ENCODE measurements at places on chromosomes 2 and 18. TPM values are rescaled to one million over a fixed set of nuclear protein-coding genes. Genes with fewer than 3 reads are reported as not detected.

DNA sequence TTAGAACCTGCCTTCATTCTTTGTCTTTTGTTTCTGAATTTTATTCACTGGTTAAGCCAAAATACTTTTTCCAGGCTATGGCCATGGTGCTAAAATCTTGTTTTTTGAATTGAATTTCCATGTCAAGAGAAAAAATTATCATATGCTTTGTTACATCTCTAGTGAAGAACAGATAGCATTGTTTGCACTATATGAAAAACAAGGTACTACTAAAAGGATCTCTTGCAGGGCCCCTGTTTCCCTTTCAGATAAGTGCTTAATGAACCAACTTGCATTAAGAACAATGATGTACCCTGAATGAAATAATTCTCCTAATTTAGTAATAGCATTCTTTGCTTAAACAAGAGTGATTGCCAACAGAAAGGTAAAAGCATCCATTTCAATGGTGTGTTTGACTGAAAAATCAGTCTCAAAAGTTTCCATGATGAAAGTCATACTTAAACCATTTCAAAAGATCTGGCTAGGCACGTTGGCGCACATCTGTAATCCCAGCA lies 4.3 kb upstream of the MYL12B start:
- H3K36me3 ChIP-seq, result peaks cover 73% of the 10 kb centered on the region
- H3K4me1 ChIP-seq, result peaks cover 78% of the 10 kb centered on the region
- no peak overlapping the region for H3K4me3 ChIP-seq
- no peak for DNase-seq

DNA sequence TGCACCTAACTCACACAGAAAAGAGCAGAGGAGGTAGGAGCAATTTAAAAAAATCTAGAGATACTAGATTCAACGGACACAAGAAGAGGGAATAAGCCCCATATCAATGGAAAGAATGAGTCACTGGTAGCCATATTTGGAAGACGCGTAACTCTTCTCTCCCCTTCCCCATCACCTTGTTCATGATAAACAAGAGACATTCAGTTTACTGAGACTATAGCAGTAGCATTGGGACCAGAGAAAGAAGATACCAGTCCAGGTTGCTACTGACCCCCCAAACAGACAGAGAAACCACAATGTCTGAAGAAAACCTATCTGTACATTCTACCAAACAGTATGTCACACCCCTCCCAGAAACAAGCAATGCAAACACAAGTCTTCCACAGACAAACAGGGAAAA lies 81.1 kb downstream of the SLC66A3 start:
- peaks cover 5% of the 10 kb centered on the region for H3K36me3 ChIP-seq
- DNase-seq, result no peak
- no peak overlapping the region for H3K27ac ChIP-seq

GRCh38 chr2:178819147-178819875 lies 12.1 kb upstream of the TTN start:
- no peak for DNase-seq
- H3K4me3 ChIP-seq, result no peak overlapping the region
- H3K4me1 ChIP-seq, result peaks cover 4% of the 10 kb centered on the region
- no peak overlapping the region for H3K27ac ChIP-seq
- no peaks in the 10 kb centered on the region for H3K36me3 ChIP-seq

- H3K36me3 ChIP-seq, result no peaks in the 10 kb centered on the region
- no peaks in the 10 kb centered on the region for H3K27me3 ChIP-seq
- DNase-seq, result no peak
- H3K27ac ChIP-seq, result no peak overlapping the region
Measured at GRCh38 chr2:155442755-155443372, 744.4 kb downstream of the KCNJ3 start.

- H3K4me1 ChIP-seq, result peaks cover 7% of the 10 kb centered on the region
- H3K36me3 ChIP-seq, result peaks cover 14% of the 10 kb centered on the region
- DNase-seq, result no peak
- peak overlapping the region; percentile 38 for H3K4me3 ChIP-seq
- H3K27me3 ChIP-seq, result peaks cover 64% of the 10 kb centered on the region
- H3K27ac ChIP-seq, result peak overlapping the region; percentile 55
Measured at GRCh38 chr18:57429167-57430078, 5.8 kb upstream of the ONECUT2 start.

GRCh38 chr18:27188309-27188708 lies 3.2 kb upstream of the CHST9 start:
- no peak for DNase-seq
- H3K4me1 ChIP-seq, result no peaks in the 10 kb centered on the region
- H3K27me3 ChIP-seq, result peaks cover 15% of the 10 kb centered on the region
- H3K4me3 ChIP-seq, result no peak overlapping the region
- H3K27ac ChIP-seq, result no peak overlapping the region
- H3K36me3 ChIP-seq, result no peaks in the 10 kb centered on the region

DNA sequence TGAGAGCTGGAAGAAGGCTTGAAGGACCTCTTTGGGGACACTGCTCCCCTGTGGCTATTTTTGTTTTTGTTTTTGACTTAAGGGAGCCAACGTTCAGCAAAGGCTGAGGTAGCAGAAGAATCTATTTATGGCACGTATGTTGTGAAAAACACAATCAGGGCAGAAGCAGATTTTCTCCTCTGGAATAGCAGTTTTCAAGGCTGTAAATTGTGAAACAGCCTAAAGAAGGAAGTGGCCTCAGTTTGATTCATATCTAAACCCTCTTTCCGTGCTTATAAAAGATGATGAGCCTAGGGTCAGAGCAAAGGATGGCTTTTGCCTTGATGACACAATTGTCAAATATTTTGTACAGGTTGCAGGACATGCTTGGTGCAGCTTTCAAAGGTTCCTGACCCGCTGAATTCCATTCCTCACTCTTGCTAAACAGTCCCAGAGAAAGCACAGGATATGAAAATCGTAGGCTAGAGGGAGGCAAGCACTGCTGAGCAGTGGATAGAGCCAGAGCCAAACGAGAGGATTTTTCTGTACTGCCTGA lies 106.2 kb upstream of the DLX2 start:
- no peak for DNase-seq
- peaks cover 3% of the 10 kb centered on the region for H3K36me3 ChIP-seq
- H3K4me3 ChIP-seq, result no peak overlapping the region
- H3K27ac ChIP-seq, result no peak overlapping the region
- peaks cover 10% of the 10 kb centered on the region for H3K27me3 ChIP-seq

GRCh38 chr18:59606193-59607077 lies 90.8 kb downstream of the CCBE1 start:
- no peaks in the 10 kb centered on the region for H3K4me1 ChIP-seq
- H3K4me3 ChIP-seq, result no peak overlapping the region
- no peaks in the 10 kb centered on the region for H3K27me3 ChIP-seq
- H3K36me3 ChIP-seq, result no peaks in the 10 kb centered on the region
- no peak for DNase-seq

DNA sequence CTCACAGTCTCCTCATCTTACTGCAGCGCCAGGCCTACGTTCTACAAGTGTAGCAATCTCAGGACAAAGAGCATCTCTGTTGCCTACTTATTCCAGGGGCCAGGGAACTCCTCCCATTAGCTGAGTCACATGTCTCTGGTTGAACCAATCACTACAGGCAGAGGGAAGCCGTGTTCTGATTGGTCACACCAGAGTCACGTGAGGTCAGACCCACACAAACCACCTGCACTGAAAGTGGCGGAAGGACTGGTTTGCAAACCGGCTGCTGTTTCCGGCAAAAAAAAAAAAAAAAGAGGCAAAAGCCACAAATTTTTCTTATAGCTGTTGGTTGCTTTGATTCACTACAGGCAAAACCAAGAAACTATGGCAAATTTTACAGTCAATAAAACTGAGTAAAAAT lies 21.9 kb upstream of the USP14 start:
- H3K27me3 ChIP-seq, result no peaks in the 10 kb centered on the region
- peak; percentile 33 for DNase-seq
- peaks cover 2% of the 10 kb centered on the region for H3K4me1 ChIP-seq
- H3K36me3 ChIP-seq, result no peaks in the 10 kb centered on the region

DNA sequence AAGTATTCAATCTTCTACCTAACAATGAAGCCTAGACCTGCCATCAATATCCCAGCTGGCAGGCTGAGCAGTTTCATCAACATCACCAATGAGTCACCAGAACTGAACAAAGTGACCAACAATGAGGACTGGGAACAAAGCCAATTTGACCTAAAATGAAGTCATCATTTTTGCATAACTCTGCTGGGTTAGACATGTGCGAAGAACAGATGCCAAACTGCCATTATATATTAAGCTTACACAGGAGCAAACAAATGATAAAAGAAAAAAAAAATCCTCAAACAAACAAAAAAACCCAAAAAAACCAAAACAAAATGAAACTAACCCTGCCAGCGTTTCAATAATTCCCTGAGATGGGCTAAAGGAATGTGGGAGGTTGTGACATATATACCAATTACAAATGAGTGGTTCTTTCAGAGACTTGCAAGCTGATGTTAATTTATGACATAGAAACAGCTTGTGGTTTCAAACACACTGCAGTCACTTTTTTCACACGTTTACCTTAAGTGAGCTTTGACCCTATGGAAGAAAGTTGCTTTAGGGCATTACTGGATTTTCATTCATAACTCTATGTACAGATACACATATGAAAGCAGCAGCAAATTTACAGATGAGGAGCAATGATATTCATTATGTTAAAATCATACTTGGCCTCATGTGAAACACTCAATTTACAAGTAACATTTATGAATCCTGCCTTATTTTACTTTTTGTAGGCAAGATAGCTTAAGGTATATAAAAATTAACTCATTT lies 56.9 kb upstream of the CCDC141 start:
- H3K36me3 ChIP-seq, result peaks cover 8% of the 10 kb centered on the region
- no peaks in the 10 kb centered on the region for H3K27me3 ChIP-seq
- peak overlapping the region; percentile 64 for H3K27ac ChIP-seq
- peaks cover 25% of the 10 kb centered on the region for H3K4me1 ChIP-seq

DNA sequence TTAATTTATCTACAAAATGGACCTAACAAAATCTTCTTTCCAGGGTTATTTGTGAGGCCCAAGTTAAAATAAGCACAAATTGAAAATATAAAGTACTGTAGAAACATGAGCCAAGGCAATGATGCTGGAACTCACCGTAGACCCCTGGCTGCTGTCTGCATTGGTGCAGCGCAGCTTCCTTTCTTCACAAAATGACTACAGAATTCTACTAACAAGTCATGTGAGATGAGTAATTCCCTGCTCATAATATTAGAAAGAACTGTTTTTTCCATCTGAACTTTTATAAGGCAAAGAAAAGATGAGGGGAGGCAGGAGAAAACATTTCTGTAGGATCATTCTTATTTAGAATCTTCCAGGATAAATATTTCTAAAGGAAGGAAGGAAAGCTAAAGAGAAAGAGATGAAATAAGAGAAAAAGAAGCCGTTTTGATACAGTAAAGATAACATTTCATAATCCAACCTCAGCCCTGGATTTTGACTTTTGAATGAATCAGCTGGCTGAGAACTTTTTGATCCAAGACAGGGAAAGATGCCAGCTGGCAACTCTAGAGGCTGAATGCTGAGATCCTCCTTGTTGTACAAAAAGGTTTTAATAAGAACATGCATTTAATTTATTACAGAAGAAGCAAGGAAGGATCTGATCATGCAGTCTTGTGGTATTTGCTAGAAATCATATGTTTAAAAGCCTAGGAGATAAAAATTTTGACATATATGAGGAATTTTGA lies 183.9 kb upstream of the KLHL14 start:
- H3K36me3 ChIP-seq, result no peaks in the 10 kb centered on the region
- DNase-seq, result no peak
- no peak overlapping the region for H3K4me3 ChIP-seq
- H3K27me3 ChIP-seq, result no peaks in the 10 kb centered on the region
- no peak overlapping the region for H3K27ac ChIP-seq
- no peaks in the 10 kb centered on the region for H3K4me1 ChIP-seq

Gene CRYBA2
- not detected for total RNA-seq

Gene IL1RL1
- total RNA-seq, result 0.58 TPM

Gene B4GALT6
- total RNA-seq, result 1.2 TPM

Gene AQP12A
- not detected for total RNA-seq

Gene SIGLEC15
- not detected for total RNA-seq

Data from activated CD4-positive, alpha-beta memory T cell treated with anti-CD3 and anti-CD28 coated beads, Interleukin-2, amount 10 ng/mL, durations not matched to agents 7 days and 5 days (primary cell).